ENCODE measurements at places on chromosomes 2 and 18.

DNA sequence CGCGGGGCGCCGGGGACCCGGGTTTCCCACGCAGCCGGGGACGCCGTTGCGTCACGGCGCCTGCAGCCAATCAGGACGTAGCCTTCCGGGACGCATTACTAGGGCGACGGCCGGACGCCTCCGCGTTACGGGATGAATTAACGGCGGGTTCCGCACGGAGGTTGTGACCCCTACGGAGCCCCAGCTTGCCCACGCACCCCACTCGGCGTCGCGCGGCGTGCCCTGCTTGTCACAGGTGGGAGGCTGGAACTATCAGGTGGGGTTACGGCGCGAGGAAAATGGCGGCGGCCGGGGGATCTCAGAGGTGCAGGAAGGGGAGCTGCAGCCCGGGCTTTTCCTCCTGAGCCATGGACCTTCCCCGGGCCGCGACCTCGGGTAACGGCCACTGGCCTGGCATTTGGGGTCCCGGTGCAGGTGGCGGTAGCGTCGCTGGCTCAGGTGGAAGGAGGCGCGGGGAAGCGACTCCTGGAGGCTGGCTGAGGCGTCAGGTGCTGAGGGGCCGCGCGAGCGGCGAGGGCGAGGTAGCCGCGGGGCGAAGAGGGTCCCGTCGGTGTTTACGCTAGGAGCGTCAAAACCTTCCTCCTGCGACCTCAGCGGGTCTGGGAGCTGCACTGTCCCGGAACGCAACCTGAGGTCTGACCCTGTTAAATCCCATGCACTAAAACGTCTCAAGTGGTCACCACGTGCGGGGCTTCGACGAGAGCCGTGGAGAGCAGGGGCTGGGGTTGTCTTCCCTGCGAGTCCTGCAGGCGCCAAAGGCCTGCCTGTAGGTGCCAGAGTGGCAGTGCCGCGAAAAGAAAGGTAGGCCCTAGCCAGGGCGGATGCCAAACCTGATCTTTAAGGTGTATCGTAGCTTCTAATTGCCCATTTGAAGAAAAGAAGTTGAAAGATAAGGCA, at the start of gene LCLAT1:
LCLAT1 (plus strand) TSS at position 98 of the 897 bp plus-strand sequence. CDS start 78,345 bp downstream, outside the sequence.
- DNase-seq, result no peak

GRCh38 chr2:190404487-190404886, 3.7 kb upstream of the MFSD6 start:
- DNase-seq, result no peak

DNA sequence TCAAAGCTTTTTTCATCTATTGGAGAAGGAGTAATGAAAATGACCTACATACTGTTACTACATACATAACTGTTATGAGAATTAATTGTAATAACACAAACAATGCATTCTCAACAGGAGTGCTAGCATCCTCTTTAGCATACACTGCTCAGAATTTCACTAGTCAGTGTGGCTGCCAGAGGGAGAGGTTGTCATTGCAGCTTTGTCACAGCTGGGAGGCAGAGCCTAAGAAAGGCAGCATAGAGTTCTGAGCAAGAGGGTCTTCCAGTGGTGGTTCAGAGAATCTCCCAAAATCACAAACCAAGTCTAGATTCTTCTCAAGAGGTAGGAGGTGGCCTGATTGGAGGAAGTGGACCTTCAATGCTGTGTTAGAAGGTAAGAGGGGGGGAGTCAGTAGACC, 286.7 kb upstream of the CYRIA start:
- no peak for DNase-seq

- no peak for DNase-seq
Measured at GRCh38 chr2:71313016-71313766, 18.4 kb upstream of the ZNF638 start.

GRCh38 chr2:223599640-223600380, 2.4 kb downstream of the SCG2 start:
- DNase-seq, result no peak

GRCh38 chr18:35939138-35939537, 33.3 kb upstream of the RMP24 start:
- no peak for DNase-seq

DNA sequence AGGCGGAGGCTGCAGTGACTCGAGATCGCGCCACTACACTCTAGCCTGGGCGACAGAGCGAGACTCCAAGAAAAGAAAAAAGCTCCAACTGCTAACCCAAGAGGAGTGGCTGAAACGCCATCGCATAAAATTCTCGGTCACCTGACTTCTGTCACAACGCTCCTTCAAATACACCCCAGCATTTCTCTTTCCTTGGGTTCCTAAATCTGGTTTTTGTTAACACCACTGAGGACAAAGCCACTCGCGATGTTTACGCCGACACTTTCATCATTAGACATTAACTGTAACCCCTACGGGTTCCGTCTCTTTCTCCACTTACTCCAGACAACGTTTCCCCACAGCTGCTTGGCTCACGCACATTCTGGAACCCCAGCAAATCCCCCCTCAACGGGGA, 679 bp downstream of the CLK1 start:
- no peak for DNase-seq

DNA sequence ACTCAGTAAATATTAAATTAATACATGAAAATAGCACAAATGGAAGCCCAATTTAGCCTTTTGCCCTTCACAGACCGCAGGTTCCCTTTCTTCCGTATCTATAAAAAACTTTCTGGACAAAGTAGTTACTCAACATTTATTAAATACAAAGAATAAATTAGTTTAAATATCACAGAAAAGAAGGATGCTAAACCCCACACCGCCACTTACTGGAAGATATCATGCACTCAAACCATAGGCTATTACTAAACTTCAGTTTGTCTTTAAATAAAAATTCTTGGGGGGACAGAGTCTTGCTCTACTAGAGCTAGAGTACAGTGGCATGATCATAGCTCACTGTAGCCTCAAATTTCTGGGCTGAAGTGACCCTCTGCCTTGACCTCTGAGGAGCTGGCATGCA, 120.7 kb upstream of the FHL2 start:
- no peak for DNase-seq

DNA sequence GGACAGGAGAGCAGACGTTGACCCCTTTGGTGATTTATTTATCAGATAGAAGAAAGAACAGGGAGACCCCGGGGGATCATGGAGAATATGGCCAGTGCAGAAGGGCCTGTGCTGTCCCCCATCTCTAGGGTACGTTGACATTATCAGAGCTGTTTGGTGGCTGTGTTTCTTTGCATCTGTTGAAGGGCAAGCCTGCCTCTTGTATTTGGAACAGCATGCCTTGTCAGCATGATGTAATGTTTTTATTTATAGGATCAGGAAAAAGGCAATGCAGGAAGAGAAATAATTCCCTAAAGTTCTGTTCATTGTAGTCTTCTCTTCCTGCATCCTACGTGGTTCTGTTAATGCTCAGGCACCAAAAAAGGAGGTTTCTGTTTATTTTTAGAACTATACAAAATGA, 49.8 kb upstream of the CABYR start:
- no peak for DNase-seq

DNA sequence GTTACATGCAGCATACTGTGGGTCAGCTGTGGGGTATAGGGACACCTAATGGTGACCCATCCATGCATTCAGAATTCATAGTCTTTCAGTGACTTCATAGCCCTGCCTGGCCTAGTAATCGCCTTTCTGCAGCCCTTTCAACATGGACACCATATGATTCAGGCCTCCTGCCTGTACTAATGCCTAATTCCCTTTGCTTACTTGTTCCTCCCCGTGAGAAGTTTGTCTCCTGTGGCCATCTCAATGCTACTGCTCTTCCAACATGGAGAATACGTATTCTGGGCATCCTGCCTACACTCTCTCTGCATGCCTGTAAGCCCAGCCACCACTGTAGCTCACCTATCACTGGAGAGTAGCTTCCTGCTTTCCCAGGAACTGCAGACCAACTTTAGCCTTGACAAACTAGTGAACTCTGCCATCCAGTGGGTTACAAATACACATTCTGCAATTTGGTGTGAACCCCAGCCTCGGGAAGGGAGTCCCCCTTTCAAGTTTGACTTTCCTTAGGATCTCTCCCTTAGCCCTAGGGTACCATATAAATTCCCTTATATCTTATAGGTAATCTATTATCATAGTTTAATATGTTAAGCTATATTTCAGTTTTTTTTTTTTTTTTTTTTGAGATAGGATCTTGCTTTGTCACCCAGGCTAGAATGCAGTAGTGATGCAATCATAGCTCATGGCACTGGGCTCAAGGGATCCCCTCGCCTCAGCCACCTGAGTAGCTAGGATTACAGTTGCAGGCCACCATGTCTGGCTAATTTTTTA, 22.3 kb downstream of the M1AP start:
- no peak for DNase-seq

- no peak for DNase-seq
Measured at GRCh38 chr2:8994386-8994785, 9.1 kb downstream of the MBOAT2 start.
